ENCODE measurements at places on chromosomes 5 and 9.
A peak's percentile ranks its signal among the peaks of the same experiment; 100 is the strongest.

DNA sequence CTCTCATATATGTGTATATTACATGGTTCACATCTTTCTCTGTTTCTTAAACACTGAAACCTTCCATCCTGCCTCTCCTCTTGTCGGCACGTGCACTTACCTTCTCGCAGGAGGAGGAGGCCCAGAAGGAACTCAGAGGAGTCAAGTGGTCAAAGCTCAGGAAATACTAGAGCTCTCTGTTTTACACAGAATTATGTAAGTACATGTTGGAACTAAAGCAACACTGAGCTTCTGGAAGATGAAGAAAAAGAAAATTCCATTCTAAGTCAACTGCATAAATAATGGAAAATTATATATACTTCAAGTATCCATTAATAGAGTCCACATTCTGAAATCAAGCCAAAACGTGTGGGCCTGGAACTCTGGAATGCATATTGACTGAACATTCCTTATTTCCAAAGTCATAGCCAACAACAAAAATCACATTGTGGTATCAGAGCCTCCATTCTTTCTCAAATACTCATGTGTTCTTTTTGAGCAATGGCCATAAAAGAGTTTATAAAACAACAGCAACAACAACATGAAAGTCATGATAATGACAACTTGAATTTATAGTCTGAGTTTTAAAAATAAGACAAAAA lies 121.5 kb upstream of the RAI14 start:
- peak; percentile 94 for DNase-seq

DNA sequence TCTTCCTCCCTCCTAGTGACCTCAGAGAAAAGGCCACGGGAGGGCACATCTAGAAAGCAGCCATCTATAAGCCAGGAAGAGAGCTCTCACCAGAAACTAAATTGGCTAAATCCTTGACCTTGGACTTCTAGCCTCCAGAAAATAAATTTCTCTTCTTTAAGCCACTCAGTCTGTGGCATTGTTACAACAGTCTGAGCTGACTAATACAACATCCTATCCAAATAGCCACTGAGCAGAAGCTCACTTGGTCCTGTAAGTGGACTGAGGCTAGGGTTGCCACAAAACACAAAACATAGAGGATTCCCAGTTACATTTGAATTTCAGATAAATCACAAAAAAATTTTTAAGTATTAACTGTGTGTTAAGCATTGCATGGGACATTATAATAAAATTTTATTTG lies 383.4 kb downstream of the MLLT3 start:
- DNase-seq = peak; percentile 44

GRCh38 chr9:123407217-123407851 lies 51.3 kb downstream of the CRB2 start:
- DNase-seq = no peak

DNA sequence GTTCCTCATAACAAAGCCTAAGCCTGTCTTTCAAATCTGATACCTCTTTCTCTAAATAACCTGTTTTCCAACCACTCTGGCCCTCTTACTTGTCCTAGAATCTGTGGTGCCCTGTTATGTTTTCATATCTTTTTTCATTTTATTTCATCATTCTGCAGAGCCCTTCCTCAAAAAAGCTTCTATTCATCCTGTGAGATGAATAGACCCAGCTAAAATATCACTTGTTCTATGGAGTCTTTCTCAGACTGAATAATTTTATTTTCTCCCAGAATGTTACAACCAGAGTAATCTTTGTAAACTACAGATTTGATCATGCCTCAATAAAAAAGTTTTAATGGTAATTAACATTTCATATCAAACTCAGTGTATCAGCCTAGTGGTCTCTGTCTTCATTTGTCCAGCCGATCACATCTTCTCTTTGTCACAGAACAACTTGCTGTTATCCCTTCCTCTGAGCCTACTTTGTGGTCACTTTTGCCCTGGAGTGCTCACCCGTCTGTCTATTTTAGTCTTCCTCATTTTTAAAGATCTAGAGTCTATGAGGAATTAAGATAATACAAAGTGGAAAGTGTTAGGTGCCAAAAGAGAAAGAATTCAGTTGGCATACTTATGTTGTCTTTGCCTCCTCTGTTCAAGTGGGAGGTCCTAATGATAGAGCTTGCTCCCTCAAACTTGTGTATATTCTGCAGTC lies 77.8 kb downstream of the ZCCHC7 start:
- DNase-seq = no peak

GRCh38 chr9:124594225-124594624 lies 87.0 kb upstream of the NR5A1 start:
- DNase-seq = peak; percentile 13

DNA sequence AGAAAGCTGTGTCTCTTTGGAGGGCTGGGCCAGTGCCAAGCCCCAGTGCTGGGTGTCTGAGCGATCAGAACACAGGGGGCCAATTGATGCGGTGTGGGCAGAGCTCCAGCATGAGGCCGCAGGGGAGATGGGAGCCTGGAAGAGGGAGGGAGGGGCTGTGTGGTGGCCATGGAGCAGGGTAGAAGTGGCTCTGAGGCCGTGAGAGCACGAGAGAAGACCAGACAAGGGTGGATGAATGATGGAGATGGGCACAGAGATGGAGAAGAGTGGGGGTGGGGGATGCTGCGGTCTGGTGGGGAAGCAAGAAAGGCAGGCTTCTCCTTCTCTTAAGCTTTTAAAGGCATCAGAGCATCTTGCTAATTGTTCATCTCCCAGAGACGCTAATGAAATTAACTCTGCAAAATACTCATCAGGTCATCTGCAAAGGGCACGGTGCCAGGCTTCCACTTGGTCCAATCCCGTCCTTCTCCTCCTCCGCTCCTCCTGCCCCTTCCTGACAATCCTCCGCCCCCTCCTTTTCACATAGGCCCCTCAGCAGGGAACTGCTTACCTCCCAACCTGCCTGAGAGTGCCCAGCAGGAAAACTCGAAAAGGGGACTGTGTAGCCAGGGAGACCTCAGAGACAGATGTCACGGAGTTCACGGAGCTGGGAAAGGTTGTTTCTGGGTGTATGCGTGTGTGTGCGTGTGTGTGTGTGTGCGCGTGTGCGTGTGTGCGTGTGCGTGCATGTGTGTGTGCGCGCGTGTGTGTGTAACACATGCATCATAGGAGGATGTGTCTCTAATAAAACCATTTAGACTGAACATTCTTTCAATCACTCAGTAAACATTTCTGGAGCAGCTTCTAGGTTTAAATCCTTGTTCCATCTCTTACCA lies 7.1 kb upstream of the UNC5A start:
- DNase-seq = no peak

DNA sequence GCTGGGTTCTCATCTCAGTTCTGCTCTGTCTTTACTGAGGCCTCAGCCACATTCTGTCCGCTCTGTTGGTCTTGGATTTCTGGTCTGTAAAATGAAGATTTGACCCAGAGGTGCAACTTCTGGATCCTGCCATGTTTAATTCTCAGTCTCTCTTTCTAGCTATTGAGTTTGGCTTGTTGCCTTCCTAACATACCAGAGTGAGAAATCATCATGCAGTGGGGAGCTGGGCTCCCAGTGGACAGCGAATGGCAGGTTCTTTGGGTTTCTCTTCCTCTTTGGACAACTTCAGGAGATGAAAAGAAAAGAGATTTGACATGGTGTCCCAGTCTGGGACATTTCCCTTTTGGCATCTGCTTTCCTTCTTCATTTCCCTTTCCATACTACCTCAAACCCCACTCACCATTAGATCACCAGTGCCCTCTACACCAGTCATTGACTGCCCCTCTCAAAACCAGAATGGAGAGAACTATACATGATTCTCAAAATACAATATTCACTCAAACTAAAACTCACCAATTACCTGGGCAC lies 334.7 kb downstream of the ACTL7B start:
- DNase-seq = peak; percentile 68
